A172 (cell line): ENCODE measurements at places on chromosomes 12 and 14.

- DNase-seq = no peak
These were observed 172.8 kb upstream of the DYRK2 start for GRCh38 chr12:67475725-67476124.

DNA sequence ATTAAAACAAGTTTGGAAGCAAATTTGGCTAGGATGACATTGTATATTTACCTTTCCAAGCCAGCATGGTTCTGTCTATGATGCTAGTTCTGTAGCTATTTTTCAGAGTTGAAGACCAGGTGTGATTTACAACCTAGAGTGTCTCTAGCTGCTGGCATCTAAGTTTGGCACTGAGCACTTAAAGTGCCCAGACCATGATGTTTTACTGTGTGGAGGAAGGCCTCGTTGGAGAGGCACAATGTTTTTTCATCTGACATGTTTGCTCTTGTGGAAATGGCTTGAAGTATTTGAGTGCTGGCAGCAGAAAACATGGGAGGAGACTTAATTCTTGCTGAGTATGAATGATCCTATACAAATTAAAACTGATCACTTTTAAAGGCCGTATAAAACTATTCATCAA is 13.0 kb upstream of the C12orf71 start:
- no peak for DNase-seq

DNA sequence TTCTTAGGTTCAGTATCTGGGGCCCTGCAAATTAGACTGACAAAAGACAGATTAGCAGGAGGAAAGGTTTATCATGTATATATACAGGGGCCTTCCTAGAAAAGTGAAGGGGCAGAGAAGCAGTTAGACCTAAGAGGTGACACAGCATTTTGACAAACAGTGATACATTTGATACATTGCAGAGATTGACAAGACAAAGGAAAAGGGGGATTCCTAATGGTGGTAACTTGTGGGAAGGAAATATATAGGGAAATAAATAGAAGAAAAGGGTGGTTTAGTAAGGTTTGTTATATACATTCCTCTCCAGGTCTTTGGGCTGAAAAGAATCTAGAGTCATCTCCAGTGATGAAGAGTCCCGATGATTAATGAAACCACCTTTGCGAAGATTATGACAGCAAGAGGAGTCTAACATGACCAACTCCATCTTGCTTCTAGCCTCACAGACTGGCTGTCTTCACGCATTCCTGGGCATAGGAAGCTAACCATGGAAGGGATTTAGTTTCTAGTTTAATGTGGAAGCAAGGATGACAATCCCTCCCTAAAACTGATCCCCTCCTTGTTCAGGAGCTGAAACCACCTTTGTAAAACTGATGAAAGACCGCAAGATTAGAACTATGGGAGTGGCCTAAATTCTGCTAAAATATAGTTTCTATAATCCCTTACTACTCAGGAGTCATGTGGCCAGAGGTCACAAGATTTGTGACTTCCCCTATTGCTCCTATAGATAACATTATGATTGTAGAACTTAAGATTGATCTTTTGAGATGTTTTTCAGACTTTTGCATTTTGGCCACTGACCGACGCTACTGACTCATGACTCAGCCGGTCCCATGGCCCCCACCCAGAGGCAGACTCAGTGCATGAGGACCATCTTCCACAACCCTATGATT is 31.1 kb upstream of the CPM start:
- DNase-seq = no peak

GRCh38 chr12:59977779-59978178 is 381.9 kb downstream of the SLC16A7 start:
- DNase-seq = no peak

GRCh38 chr14:34792598-34792997 is 78.2 kb upstream of the CFL2 start:
- no peak for DNase-seq
